ENCODE measurements at places on chromosomes 7 and 10. TPM values are rescaled to one million over a fixed set of nuclear protein-coding genes. Genes with fewer than 3 reads are reported as not detected.
A peak's percentile ranks its signal among the peaks of the same experiment; 100 is the strongest.

The AOAH gene
- 4.8 TPM for total RNA-seq

The PALD1 gene
- 1.6 TPM for total RNA-seq

The TMEM273 gene
- total RNA-seq = 8.9 TPM

The SND1 gene
- total RNA-seq = 70.6 TPM

DNA sequence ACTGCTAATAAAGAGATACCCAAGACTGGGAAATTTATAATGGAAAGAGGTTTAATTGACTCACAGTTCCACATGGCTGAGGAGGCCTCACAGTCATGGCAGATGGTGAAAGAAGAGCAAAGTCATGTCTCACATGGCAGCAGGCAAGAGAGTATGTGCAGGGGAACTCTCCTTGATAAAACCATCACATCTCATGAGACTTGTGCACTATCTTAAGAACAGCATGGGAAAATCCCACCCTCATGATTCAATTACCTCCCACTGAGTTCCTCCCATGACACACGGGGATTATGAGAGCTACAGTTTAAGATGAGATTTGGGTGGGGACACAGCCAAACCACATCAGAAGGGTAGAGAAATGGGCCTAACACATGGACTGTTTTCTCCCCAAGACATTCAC, 156.3 kb downstream of the CCDC71L start:
- DNase-seq = no peak

GRCh38 chr7:122199171-122199570, 55.1 kb upstream of the AASS start:
- peak; percentile 18 for DNase-seq

DNA sequence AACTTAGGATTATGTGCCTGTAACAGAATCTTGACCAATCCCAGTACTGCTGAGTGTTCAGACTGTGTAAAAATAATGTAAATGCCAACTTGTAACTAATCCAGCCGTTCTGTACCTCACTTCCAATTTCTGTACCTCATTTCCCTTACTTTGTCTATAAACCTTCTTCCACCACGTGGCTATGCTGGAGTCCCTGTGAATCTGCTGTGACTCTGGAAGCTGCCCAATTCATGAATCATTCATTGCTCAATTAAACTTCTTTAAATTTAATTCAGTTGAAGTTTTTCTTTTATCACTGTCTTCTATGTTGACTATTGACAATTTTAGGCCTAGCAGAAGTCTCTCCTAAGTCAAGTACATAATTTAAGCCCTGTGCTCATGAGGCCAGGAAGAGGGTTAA, 215.3 kb upstream of the RHOBTB1 start:
- no peak for DNase-seq

DNA sequence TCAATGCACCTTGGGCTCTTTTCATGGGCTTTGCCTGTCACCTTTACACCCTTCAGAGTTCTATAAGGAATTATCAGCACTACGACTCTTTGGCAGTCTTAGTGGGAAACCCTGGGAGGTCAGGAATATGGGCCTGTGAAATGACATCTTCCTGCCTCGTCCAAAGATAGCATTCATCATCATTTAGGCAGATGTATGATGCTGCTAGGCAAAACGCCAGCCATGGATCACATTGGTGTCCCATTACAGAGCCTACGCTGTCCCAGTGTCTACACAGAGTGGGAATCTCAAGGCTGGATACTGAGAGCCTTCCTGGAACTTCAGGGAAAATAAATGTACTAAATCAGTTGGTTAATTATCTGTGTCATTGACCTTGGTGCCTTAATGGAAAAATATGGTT, 259.4 kb upstream of the CELF2 start:
- DNase-seq = no peak

GRCh38 chr7:117872561-117873309, 506 bp downstream of the CTTNBP2 start:
- peak; percentile 3 for DNase-seq

All from Caki2 (cell line).